ENCODE measurements at places on chromosomes 7 and 10.

DNA sequence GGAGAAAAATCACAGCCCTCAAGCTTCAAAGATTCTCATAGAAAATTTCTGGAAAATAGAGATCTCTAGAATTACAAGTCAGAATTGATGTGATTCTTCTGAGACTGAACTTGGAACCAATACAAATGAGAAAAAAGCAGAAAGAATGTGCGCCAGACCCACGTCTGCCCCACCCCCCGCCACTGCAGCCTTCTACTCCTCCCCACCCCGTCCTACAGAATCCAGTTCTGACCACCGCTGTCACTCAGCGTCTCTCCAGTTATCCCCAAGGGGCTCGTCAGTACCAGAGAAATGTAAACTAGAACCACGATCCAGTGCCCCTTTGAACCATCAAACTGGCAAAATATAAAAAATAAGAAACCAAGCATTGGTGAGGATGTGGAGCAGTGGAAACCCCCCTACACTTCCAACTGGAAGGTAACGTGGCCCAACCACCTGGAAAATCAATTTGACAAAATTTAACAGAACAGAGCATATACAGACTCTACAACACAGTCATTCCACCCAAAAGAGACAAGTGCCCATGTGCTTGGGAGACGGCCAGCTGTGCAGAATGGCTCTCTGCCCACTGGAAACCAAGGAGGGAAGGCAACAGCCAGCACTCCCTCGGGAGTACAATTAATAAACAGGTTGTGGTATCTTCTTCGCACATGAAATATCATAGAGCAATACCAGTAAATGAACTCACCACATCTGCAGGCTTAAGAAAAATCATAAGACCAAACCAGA, 397.9 kb downstream of the TNS3 start:
- no peak for DNase-seq

DNA sequence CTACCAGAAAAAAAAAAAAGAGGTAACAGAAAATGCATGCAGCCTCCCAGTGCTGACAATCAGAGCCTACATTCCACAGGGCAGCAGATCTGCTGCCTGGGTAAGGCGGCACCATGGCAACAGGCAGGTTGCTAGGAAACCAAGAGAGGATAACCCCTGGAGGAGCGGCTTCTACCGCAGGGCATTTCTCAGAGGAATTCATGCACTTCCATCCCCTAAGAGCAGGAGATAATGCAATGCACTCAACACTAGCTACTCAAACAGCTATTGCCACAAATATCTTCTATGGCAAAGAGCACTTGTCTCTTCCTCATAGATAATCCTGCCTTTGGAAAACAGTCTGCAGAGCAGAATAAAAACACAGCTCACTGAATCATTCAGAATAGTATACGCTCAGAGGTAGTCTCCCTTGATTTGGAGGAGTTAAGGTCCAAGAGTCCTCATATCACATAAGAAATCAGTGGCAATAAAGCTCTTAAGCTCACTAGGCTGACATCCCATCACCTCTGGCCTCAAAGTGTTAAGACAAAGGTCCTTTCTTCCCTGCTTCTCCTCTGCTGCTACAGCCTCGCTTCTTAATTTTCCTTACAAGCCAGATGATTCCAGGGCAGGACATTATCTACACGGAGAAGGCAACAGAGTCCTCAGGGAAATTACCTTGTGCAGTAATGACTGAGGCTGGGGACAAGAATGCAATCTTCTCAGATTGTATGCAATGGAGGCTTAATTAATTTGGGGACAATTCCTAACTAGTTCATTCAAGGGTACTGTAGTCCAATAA, 10.7 kb downstream of the PSAP start:
- DNase-seq = peak; percentile 83

GRCh38 chr7:17593819-17594419, 295.5 kb downstream of the AHR start:
- DNase-seq = no peak

- no peak for DNase-seq
Measured at GRCh38 chr7:88450874-88451273, 144.2 kb upstream of the STEAP4 start.

DNA sequence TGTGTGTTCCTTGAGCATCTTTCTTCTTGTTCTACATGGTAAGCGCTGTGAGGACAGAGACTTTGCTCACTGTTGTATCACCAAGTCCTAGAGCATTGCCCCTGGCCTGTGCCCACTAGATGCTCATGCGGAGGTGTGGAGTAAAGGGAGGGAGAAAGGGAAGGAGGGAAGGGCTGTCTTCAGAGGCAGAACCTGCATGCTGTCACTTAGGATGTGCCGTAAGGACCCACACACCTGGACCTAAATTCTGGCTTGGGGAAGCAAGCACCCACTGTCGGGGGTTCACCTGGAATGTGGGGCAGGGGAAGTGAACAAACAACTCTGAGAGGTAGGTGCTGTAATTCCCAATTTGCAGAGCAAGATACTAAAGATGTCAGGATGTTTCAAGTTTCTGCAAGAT, 129.5 kb downstream of the PTPN20 start:
- peak; percentile 27 for DNase-seq

- DNase-seq = no peak
Measured at GRCh38 chr10:101142533-101143344, 11.6 kb downstream of the TLX1 start.

DNA sequence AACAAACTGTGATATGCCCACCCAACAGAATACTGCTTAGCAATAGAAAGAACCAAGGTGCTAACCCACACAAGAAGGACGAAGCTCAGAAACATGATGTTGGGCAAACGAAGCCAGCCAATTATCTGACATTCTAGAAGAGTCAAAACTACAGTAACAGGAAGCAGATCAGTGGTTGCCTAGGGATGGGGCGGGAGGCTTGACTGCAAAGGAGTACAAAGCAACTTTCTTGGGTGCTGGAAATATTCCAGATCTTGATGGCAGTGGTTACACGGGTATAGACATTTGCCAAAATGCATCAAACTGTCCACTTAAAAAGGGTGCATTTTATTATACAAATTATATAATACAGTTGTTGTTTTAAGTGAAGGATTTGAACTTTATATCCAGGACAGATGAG, 41.1 kb upstream of the RET start:
- no peak for DNase-seq

- DNase-seq = no peak
Measured at GRCh38 chr7:12820777-12821176, 133.3 kb downstream of the ARL4A start.

GRCh38 chr10:34967335-34967880, 122.7 kb downstream of the CUL2 start:
- DNase-seq = no peak

DNA sequence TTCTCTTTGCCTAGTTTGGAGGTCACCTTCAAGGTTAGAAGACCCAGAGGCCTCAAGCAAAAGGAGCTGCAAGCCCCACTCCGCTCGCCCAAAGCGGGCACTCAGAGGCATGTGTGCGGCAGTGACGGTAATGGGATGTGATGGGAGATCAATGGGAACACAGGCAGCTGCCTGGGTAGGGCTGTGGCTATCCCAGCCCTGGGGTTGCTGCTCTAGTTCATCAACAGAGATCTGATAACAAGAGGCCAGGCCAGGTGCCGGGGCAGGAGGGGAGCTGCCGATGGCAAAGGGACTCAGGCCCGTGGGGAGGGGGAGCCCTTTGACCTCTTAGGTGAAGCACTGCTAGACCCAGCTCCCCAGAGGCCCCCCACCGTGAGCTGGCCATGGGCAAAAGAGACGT, 52.0 kb upstream of the GNA12 start:
- no peak for DNase-seq

GRCh38 chr10:29668628-29669027, 33.9 kb upstream of the SVIL start:
- no peak for DNase-seq

GRCh38 chr10:26970667-26971066, 109.9 kb upstream of the ABI1 start:
- no peak for DNase-seq

DNA sequence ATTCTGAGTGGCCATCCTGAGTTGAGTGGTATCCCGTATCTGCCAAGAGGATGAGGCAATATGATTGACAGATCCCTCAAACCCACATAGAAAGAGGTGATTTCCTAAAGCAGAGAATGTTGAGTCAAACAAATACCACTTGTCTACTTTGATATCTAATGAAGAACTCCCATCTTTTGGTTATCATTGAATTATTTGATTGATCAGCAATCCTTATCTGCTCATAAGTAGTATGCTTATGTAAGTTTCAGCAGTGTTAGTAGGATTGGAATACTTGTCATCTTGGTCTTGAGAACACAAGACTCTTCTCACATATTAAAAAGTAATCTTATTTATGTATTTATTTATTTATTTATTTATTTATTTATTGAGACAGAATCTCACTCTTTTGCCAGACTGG, 147.3 kb downstream of the DPY19L1 start:
- no peak for DNase-seq

- DNase-seq = no peak
Measured at GRCh38 chr7:154383045-154383444, 330.8 kb downstream of the DPP6 start.

- DNase-seq = no peak
Measured at GRCh38 chr10:60237977-60238758, 151.5 kb downstream of the ANK3 start.

GRCh38 chr7:121480566-121481335, 84.6 kb upstream of the FAM3C start:
- DNase-seq = no peak

DNA sequence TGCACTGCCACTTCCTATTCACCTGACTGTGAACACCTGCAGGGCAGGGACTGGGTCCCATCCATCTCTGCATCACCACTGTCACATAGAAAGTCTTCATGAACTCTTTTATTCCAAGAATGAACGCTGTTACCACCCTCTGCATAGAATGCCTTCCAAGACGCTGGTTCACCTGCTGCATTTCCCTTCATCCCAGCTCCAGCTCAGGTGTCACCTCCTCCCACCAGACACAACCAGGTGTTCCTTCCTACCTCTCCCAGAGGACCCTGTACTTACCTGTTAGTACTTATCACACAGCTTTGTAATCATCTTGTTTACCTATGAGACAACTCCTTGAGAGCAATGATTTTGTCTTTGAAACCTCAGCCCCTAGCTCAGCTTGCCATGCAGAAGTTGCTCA, 31.1 kb downstream of the SORBS1 start:
- DNase-seq = no peak

- DNase-seq = no peak
Measured at GRCh38 chr10:110268442-110268841, 36.3 kb downstream of the SMNDC1 start.

DNA sequence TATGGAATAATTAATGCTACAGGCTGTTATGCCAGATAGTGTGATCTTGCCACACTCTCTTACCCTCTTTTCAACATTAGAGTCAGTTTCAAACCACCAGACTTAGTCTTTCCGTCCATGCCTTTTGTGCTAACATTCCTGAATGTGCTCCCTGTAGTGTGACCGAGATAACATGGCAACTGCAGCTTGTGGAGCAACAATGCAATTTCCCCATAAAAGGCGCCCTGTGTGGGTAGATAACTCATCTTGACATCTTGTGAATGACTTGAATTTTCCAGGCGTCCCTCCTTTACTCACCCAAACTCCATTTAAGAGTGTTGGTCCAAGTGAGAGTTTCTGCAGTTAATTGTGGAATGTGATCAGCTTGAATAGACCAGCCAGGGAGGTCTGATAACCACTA, 99.6 kb downstream of the DNAH11 start:
- DNase-seq = no peak

GRCh38 chr7:21946222-21946709, 567 bp upstream of the CDCA7L start:
- DNase-seq = no peak

GRCh38 chr10:32111585-32111984, 55.4 kb upstream of the KIF5B start:
- DNase-seq = no peak

DNA sequence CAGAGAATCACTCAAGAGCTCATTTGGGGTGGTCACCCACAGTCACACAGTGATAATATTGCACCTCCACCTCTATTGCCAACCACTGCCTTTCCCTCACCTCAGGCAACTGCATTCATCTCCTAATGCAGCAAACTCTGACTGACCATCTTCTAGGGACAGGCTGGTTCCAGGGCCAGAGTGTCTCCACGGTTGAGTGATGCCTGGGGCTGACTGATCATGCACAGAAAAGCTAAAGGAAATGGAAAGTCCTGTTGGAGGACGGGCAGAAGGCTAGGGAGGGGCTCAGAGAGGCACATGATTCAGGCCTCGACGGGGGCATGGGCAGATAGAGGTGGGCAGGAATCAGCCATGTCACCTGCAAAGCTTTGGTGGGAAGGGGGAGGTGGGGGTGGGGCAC, 127.1 kb upstream of the TNS3 start:
- DNase-seq = no peak

DNA sequence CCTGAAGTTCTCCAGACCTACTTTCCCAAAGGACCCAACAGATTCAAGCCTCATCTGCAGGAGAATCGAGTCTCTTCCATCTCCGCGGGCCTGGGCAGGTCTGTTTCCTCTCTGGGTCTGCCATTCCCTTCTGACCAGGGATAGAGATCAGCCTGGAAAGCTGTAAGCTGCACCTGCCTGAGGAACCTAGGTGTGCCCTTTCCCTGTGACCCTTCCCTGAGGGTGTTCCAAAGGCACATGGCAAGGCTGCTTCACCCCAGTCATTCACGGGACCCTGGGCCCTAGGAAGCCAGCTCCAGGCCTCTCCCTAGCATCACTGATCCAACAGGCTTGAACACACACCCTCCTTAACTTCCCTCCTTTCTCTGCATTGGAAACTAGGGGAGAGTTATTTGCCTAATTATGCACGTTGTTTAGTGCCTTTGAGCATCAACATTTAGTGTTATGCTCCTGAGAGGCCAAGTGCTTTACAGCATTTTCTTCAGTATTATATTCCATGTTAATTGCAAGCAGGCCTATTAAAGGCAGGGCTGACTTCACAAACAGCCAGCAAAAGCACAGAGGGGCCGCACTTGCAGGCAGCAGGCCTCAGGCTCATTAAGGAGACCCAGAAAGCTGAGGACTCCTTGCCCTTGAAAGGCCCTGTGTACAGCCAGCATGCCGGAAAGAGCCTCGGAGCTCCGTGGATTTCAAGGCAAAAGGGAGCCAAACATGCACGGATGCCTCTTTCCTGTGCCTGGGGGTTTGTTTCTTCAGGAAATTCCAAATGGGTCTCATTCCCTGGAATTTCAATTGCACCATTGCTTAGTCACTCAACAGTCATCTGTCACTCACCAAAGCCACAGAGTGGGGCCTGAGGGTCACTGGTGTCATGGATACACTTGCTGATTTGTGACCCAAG, 91.0 kb upstream of the FAM20C start:
- no peak for DNase-seq

DNA sequence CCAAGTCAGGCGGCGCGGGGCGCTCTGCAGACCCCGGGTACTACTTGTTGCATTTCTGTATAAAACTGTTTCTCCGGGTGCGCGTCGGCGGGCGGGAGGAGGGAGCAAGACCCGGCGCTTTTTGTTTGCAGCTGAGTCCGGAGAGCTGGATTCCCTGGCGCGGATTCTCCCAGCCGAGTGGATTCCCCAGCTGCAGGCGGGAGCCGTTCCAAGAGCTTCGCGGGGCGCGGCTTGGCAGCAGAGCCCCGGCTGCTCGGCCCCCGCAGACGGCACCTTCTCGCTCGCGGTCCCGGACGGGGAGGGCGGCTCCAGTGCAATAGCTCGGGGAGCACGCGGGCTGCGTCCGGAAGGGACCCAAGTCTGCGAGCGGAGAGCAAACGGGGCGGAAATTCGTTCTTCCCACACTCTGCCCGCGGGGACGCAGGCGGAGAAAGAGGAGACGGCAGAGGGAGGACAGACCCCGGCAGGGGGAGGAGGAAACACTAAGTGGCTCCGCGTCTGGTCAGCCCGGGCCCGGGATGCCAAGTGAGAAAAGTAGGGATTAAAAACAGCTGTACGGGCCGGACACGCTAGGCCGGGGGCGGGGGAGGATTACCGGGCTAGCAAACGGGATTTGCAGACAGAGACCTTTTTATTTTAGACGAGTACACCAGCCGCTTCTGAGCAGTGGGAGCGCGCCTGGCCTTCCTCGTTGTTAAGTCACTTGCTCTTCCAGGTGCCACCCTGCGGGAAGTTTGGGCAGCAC, at the start of gene TRIL:
TSS of gene TRIL (minus strand) at position 96 of the 745 bp plus-strand sequence. CDS start 284 bp downstream, outside the sequence.
- peak; percentile 92 for DNase-seq

All from sigmoid colon (tissue), 7 donors.